Activated CD4-positive, CD25-positive, alpha-beta regulatory T cell treated with anti-CD3 and anti-CD28 coated beads, Interleukin-2, amount 50 U/mL, for 72 hours (primary cell): ENCODE measurements at places on chromosomes 2 and 18.

GRCh38 chr2:149125031-149125725 is 86.7 kb downstream of the LYPD6B start:
- no peak for DNase-seq

- no peak for DNase-seq
These were observed 14.7 kb downstream of the FOSL2 start for GRCh38 chr2:28407131-28407975.

DNA sequence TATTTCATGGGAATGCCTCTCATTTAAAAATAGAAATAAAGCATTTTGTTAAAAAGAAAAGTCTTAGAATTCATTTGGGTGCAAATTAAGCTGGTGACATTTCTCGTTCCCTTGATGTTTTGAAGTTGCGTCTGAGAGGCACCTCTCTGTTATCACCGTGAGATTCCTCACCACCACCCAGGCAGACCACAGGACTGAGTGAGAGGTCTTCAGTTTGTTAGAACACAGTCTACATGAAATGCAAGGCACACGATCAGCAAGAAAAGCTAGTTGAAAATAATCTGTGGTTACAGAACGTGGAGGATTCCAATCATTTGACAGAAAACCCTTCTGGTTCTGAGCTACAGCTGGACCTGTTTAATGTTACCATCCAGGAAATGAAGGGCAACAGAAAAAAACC is 116.0 kb downstream of the UXS1 start:
- DNase-seq, result no peak

- DNase-seq, result no peak
These were observed 128.3 kb downstream of the SH3BP4 start for GRCh38 chr2:235080101-235080500.

DNA sequence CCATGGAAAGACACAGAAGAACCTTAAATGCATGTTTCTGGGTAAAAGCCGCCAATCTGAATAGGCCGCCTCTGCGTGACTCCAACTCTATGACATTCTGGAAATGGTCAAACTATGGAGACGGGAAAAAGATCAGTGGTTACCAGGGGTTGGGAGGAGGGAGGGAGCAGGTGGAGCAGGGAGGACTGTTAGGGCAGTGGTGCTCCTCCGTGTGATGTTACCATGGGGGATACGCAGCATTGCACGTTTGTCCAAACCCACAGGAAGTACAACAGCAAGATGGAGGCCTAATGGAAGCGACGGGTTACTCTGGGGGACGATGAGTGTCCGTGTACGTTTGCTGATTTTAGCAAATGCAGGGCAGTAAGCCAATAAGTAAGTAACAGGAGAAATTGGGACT is 17.2 kb downstream of the TMEM18 start:
- no peak for DNase-seq

GRCh38 chr2:201842131-201842860 is 36.0 kb downstream of the CDK15 start:
- DNase-seq, result no peak

GRCh38 chr2:142868229-142868762 is 9.2 kb upstream of the KYNU start:
- DNase-seq, result no peak

- no peak for DNase-seq
These were observed 60.5 kb upstream of the PELI1 start for GRCh38 chr2:64204703-64205102.

DNA sequence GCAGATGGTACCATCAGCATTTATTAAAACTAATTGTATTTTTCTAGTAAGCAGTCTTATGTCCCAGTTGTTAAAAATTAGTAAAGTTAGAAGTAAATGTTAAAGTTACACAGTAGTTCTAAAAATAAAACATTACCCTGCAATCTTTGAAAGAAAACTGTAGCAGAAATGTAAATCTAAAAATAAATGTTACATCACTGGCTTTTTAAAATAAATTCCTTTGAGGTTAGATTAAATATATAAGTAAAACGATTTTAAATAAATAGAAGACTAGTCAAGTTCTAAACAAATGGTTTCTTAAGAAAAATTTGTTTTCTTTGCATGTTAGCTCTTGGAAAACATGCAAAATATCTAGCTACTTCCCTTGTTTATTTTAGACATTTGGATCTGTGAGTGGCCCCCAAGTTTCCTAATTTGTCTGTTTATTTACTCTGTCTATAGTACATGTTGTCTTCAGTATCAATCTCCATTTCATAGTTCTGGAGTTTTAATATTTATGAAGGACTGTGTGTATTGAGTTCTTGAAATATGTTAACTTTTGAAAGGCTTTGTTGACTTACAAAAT is 58.2 kb downstream of the GLS start:
- DNase-seq, result no peak

GRCh38 chr2:117190856-117191559 is 623.5 kb upstream of the DDX18 start:
- DNase-seq, result no peak

- no peak for DNase-seq
These were observed 416.1 kb downstream of the LPIN1 start for GRCh38 chr2:12162269-12163247.

DNA sequence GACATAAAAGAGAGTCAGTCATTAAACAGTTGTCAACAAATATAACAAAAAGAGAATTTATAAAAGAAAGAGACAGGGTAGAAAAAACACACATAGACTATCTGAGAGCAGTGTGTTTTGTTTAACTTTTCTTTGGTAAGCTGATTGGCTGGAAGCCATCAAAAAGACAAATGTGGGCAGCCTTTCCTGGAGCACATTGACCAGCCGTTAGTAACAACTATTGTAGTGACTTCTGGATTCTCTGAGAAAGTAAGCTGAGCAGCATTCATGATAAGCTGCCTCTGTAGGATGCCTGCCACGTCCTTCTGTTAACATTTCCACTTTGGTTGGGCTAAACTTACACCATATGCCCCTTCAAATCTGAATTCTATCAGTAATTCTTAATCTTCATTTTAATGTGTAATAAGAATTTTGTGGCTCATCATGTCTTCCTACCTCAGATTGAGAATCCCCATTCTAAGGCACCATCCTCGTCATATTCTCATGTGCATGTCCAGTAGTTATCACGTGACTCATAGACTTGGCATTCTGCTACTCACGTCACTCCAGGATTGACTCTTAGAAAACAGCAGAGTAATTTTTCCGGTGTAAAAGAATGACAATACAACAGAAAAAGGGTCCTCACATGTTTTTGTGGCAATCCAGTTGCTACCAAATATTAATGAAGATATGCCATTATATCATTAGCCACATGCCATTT is 43.4 kb upstream of the DNAJC10 start:
- no peak for DNase-seq

- DNase-seq, result peak; percentile 83
These were observed 64.7 kb downstream of the STK25 start for GRCh38 chr2:241443486-241444223.

GRCh38 chr2:108587621-108588020 is 53.4 kb downstream of the LIMS1 start:
- no peak for DNase-seq

DNA sequence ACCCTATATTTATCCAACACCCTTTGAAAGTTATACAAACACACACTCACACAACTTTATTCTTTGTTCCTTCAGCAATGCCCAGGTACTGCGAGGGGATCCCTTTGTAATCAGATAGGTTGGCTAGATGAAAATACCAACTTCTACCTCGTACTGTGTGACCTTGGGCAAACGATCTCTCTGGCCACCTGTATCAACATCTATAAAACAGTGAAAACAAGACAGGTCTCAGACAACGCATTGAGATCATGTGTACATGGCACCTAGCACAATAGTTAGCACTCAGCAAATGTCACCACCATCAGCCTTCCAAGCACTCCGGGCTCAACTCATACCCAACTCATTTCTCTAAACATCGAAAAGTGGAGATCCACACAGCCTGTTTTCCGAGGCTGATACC is 118.4 kb upstream of the PPP1CB start:
- no peak for DNase-seq

DNA sequence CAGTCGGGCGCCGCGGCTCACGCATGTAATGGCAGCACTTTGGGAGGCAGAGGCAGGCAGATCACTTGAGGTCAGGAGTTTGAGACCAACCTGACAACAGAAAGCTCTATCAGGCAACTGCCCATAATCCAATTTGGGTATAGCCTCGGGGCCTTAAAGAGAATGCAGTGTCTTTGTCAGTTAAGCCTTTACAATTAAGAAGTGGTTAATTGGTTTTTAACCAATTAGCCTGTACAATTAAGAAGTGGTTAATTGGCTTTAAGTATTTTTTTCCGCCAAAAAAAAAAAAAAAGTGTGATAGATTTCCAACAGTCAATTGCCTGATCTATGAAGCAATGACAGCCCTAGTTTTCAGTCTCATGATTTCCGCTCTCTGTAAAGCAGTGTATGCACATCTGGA is 74.6 kb upstream of the NARS1 start:
- no peak for DNase-seq

DNA sequence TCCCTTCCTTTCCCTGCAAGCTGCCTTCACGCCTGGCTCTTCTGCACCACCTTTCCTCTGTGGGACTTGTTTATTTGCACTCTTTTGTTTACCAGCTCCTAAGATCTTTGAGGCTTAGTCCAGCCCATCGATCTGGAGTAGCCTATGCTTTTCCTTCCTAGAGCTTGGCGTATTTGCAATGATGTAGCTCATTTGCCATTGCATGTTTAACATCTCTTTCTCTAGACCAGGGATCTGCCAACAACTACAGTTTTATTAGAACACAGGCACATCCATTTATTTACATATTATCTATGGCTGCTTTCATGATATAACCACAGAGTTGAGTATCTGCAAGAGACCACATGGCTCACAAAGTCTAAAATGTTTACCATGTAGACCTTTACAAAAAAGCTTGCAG is 150.4 kb downstream of the RAPGEF4 start:
- no peak for DNase-seq

DNA sequence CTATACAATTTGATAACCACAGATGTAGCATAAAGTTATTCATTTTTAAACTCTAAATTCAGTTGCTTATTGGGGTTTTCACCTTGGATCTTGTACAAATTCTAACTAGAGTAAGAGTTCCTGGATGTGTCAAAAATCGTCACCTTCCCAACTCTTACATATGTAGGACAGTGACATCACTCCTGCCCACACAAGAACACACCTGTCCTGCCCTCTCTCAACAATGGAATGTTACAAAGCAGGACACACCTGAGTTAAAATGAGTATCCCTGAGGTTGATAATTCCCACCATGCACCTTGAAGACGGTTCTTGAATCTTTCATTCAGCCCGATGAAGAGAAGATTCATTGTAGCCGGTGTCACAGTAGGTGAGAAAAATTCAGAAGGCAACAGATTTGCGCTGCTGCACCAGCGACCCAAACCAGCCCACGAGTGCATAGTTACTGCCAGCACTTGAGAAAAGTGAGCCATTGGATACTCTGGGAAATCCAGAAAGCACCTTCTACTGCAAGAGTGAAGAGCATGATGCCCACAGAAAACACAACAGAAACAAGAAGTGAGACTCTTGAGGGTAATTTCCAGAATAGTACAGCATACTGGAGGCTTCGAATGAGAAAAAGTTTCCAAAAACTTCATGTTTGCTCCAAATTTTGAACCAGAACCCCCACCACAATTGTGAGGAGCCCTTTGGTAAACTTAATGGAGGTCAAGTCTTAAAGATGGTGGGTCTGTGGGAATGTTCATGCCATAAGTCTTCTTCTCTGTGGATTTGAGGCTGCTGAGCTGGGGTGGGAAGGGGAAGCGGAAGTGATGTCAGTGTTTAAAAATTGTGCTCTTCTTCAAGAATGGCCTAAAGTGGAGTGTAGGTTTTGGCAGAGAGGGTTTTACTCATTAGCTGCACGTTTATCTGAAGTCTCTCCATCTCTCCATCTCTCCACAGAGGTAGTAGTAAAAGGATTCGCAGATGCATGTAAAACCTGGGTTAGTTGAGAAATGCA is 34.7 kb upstream of the ADAM23 start:
- no peak for DNase-seq

DNA sequence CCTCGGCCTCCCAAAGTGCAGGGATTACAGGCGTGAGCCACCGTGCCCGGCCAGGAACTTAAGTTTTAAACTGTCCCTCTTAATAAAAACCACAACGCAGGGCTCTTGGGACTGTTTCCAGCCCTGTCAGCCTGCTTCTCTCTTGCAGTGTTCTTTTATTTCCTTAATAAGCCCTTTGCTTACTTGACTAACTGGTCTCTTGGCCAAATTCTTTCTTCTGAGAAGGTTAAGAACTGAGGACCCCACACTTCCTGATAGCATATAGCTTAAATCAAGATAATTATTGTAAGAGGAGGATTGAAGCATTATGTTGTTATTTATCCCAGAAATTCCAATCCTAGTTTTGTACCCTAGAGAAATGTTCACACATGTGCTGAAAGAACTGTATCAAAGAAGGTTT is 128.2 kb upstream of the UXS1 start:
- no peak for DNase-seq

GRCh38 chr2:190084704-190085103 is 22.2 kb upstream of the MSTN start:
- DNase-seq, result no peak

- DNase-seq, result no peak
These were observed 225.0 kb downstream of the TTC32 start for GRCh38 chr2:19676770-19677169.

GRCh38 chr2:16181741-16182090 is 241.4 kb downstream of the MYCN start:
- no peak for DNase-seq

DNA sequence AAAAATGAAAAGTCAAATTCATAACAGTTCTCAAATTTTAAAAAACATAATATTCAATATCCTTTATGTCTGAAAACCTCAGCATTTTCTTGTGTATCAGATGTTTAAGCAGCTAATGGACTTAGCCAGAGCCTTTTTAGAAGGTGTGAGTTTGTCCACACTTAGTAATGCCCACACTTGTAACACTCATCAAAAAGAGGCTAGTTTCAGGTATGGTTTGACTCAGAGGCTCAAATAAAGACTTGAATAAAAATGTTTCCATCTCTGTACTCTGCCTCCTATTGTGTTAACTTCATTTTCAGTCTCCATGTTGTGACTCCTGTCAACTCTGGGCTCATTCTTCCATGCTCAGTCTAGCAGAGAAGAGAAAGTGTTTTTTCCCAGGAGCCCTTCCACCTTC is 311.6 kb downstream of the IRS1 start:
- DNase-seq, result no peak

DNA sequence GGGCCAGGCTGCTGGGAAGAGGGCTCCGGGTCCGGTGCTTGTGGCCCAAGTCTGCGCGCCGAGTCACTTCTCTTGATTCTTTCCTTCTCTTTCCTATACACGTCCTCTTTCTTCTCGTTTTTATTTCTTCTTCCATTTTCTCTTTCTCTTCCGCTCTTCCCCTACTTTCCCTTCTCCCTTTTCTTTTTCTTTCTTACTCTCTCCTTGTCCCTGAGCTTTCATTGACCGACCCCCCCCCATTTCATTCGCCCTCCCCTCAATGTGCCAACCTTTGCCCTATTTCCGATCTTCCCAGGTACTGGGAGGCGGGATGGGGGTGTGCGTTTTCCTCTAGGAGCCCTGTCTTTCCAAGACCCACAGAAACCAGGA is 1.8 kb downstream of the ONECUT2 start:
- DNase-seq, result no peak

- no peak for DNase-seq
These were observed 14.9 kb upstream of the MC5R start for GRCh38 chr18:13809043-13809430.
